ENCODE measurements at places on chromosomes 12 and 14.
A peak's percentile ranks its signal among the peaks of the same experiment; 100 is the strongest.

- no peak for DNase-seq
Observed at GRCh38 chr12:1091350-1091749, 100.3 kb downstream of the ERC1 start.

- no peak for DNase-seq
Observed at GRCh38 chr12:126487431-126487980, 1422.3 kb downstream of the AACS start.

DNA sequence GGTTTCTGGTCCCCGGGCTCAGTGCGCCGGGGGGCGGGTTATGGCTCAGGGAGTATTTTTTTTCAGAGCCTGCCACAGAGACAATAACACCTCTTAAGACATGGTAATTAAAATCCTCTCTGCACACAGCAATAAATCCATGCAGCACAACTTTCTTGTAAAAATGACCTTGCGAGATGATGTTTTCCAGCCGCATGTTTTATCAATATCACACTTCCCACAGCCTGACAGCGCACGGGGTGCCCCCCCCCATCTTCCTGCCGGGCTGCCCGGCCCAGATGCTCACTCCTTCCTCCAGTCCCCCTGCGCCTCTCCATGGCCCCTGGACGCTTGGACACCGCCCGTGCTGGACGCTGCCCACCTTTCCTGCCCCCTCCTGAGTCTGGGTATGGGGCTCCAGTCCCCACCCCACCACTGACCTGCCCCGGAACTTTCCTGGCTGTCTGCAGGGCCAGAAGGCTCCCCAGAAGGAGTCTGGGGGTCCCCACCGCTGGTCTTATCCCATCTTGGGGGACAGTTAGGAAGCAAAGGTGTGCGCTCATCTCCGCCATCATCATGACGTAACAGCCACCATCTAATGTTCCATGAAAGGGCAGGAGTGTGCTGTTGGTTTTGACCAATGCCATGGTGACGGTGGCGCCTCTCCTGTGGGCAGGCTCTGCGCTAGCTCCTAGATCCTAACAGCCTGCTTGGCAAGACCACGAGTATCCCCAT lies 182.9 kb downstream of the KIF26A start:
- DNase-seq: no peak

DNA sequence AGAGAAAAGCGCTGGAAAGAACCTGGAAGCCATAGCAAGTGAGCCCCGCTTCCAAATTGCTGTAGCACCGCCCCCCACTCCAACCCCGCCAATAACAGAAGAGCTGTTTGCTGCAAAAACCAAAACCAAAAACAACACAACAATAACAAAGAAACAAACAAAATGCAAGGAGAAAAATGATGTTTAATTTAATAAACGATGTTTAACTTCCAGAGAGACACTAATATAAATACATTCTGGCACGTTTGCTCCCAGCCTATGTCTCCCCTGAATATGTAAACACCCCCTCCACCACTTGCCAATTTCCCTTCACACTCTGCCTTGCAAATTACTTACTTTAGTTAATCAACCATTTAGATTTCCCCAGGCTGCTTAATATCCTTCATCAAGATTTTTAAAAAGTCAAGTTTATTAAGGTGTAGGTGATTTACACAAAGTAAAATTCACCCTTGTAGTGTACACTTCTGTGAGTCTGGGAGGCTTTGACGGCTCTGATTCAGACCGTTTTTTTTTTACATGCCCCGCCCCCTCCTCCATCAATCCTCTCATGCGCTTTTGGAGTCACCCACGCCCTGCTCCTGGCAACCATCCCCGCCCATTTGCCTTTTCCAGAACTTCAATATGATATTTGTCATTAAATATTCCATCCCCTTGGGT lies 482 bp upstream of the IFI27L2 start:
- peak; percentile 55 for DNase-seq

- DNase-seq: no peak
Observed at GRCh38 chr12:111807232-111807631, 34.8 kb upstream of the MAPKAPK5 start.

GRCh38 chr12:116065606-116066005 lies 211.9 kb downstream of the MED13L start:
- no peak for DNase-seq

DNA sequence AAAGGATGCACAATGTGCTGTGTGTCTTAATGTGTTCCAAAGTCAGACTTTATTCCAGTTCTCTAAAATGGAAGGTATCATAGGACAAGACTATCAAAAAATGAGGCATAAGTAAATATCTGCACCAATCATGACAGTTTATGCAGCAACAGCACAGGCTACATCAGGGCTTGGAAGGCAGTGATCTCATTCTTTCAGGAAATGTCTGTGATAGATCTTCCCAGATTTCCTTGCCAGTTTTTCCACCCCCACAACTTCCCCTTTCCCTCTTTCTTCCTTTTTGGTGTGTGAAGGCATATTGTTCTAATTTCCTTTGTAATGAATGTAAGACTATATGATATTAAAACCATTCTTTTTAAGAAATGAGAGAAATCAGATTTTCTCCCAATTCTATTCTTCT lies 326.7 kb downstream of the ATP23 start:
- DNase-seq: no peak

DNA sequence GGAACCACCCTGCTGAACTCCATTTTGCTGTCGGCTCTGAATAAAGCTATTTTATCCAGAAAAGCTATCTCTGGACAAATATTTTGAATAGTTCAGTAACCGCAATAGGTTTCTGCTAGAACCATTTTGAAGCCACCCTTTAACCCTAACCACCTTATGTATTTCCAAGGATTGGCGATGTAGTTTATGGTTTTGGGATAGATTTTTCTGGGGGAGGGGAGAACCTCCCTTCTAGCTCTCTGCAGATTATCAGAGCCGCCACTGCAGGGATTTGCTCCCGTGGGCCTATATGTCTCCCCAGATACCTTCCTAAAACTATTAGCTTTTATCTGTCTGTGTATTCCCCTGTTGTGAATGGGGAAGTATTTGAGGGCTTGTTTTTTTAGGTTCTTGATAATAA lies 1.8 kb upstream of the TUBA1B start:
- no peak for DNase-seq

DNA sequence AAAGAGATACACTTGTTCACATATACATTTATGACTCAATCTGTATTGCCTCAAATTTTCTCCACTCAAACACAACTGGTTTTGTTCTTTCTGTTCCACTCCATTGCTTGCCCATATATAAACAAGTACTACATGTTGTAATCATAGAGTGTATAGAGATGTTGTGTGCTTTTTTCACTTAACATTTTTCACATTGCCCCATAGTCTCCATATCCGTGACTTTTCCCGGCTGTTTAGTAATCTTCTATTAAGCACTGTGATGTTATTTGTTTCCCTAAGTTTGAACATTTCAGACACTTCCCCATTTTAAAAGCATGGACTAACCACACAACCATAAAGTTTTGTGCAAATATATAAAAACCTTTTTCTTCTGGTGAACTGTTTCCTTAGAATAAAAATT lies 45.5 kb upstream of the PTPRR start:
- DNase-seq: no peak

GRCh38 chr14:66074537-66074936 lies 411.6 kb upstream of the CCDC196 start:
- DNase-seq: no peak

- no peak for DNase-seq
Observed at GRCh38 chr14:96053600-96054381, 14.6 kb downstream of the C14orf132 start.

- no peak for DNase-seq
Observed at GRCh38 chr14:75238756-75239455, 39.7 kb upstream of the FOS start.

- DNase-seq: no peak
Observed at GRCh38 chr12:52524898-52525591, 4.9 kb upstream of the KRT5 start.

GRCh38 chr12:107090711-107091110 lies 2.6 kb downstream of the CRY1 start:
- no peak for DNase-seq

GRCh38 chr12:3632754-3633153 lies 120.2 kb downstream of the CRACR2A start:
- DNase-seq: no peak

DNA sequence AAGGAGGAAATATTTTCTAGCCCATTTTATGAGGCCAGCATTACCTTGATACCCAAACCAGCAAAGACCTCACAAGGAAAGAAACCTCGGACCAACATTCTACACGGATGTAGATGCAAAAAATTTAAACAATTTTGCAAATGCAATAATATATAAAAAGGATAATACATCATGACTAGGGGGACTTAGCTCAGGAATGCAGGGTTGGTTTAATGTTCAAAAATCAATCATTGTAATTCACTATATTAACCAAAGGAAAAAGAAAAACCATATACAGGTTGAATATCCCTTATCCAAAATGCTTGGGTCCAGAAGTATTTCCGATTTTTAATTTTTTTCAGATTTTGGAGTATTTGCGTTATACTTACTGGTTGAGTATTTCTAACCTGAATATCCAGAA lies 33.0 kb downstream of the TPCN1 start:
- no peak for DNase-seq

DNA sequence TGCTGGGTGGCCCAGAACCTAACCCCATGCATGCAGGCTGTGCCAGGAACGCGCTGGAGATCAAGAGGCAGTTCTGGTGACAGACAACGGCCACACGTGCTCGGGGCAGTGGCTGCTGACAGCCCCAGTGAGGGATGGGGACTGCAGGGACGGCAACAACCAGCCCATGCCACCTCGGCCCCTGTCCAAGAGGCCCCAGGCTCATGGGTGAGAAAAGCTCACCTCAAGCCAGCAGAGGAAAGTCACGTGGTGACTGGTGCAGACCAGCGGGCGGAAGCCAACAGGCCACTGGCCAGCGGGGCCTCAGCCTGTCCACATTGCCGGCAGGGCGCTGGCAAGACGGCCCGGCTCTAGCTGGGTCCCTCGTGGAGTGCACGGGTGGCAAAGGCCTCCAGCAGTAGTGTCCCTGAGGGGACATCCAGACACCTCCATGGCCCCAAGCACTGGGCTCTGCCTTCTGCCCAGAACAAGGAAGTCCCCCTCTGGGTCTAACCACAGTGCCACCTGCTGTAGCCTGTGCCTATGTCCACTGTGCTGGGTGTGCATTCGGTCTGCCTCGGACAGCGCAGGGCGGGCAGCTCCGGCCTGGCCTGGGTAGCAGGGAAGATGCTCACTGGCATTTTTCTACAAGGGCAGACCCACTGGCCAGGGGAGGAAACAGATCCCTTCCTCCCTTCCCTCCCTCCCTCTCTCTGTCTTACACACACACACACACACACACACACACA lies 134.1 kb downstream of the NCOR2 start:
- no peak for DNase-seq

- no peak for DNase-seq
Observed at GRCh38 chr14:51780741-51781140, 79.7 kb upstream of the GNG2 start.

GRCh38 chr12:130418251-130418650 lies 80.6 kb downstream of the PIWIL1 start:
- no peak for DNase-seq

- no peak for DNase-seq
Observed at GRCh38 chr12:42338280-42338679, 12.3 kb downstream of the PPHLN1 start.

- no peak for DNase-seq
Observed at GRCh38 chr12:59388176-59388575, 207.7 kb upstream of the SLC16A7 start.

GRCh38 chr14:90201344-90201743 lies 55.0 kb upstream of the PSMC1 start:
- DNase-seq: no peak

GRCh38 chr12:113174461-113175384 lies 10.6 kb downstream of the DDX54 start:
- DNase-seq: peak; percentile 95

DNA sequence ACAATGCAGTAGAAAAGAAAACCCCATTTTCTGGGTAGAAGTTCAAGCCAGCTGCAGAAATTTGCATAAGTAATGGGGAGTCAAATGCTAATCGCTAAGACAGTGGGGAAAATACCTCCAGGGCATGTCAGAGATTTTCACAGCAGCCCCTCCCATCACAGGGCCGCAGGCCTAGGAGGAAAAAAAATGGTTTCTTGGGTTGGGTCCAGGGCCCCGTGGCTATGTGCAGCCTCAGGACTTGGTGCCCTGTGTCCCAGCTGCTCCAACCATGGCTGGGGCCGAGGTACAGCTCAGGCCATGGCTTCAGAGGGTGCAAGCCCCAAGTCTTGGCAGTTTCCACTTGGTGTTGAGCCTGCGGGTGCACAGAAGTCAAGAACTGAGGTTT lies 14.6 kb downstream of the OR10P1 start:
- no peak for DNase-seq

DNA sequence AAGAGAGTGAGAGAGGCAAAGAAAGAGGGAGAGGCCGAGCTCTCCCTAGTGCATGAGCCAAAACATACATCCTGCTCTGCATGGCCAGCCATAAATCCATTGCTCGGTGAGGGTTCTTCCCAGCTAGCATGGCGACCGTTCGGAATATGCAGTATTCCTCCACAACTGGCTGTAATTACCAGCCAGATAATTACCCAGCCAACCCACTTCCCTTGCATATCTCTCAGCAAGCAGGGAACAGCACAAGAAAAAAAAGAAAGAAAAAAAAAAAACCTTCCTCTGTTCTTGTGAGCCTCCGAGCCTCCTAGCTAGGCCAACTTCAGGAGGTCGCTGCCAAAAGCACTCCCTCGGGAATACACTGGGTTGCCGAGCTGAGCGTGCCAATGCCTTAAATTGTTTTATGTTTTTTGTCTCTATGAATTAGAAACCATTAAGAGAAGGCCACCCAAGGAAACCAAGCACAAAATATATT lies 567.9 kb downstream of the MED13L start:
- no peak for DNase-seq

GRCh38 chr12:89965993-89966392 lies 257.4 kb upstream of the ATP2B1 start:
- no peak for DNase-seq

DNA sequence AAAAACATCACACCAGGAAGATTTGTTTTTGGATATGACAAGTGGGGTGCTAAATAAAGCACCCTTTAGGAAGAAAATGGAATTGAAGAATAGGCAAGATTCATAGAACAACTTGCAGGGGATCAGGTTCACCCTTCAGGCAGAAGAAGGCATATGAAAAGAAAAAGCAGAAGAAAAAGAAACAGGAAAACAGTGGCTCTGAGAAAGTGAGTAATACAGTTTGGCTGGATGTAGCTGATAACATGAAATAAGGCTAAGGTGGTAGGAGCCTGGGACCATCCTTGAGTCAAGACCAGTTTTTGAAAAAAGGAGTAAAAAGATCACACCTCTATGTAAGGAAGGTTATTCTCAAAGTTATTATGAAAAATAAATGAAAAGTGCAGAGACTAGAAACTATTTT lies 42.4 kb downstream of the TRIP11 start:
- no peak for DNase-seq
